ENCODE measurements at places on chromosomes 2 and 18.

DNA sequence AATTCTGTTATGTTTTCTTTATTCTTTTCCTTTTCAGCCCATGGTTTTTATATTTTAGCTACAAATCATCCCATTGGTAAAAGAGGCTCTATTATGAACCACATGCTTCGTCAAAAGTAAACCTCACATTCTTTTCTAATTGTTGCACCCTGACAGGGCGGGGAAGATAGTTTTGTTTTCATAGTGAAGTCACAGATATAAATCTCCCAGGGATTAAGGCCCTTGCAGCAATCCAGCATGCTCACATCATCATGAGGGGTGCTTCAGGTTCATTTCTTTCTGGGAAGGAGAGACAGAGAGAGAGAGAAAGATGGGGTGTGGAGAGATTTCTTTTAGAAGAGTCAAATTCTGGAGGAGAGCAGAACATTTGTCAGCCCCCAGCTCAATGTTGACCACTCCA, 124.5 kb upstream of the CDC42EP3 start:
- no peak for DNase-seq

- DNase-seq, result no peak
These were observed 46.3 kb upstream of the STAT4 start for GRCh38 chr2:191197096-191197495.

- DNase-seq, result peak; percentile 14
These were observed 1167.9 kb downstream of the DSC3 start for GRCh38 chr18:29874519-29875098.

DNA sequence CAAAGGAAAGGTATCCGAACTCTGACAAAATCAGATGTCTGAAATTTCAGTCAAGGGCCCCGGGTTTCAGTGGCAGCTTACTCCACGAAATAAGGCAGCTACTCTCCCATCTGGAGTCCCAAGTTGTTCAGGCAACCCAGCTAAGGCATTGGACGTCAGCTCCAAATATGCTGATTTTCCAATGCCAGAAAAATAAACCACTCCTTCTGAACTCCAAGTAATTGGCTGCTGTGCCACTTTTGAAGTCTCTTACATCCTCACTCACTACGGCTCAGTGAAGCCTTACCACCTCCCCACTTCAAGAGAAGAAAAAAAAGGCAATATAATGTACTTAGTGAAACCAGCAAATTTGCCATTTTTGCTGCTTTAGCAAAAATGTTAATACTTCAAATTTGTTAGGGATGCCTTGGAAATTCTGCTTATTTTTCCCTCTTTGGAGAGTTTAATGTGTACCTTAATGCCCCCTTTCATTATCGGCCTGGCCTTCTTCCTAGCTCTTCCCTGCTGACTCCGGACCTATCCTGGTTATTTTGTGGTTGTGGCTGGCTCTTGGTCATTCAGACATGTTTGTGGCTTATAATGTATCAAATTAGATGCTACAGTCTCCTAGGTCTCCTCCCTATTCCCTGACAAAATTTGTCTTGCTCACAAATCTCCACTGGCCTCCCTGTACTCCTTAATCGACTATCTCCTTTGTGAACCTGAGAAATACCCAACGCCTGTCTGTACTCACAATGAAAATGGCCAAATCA, 589.2 kb upstream of the ZEB2 start:
- no peak for DNase-seq

DNA sequence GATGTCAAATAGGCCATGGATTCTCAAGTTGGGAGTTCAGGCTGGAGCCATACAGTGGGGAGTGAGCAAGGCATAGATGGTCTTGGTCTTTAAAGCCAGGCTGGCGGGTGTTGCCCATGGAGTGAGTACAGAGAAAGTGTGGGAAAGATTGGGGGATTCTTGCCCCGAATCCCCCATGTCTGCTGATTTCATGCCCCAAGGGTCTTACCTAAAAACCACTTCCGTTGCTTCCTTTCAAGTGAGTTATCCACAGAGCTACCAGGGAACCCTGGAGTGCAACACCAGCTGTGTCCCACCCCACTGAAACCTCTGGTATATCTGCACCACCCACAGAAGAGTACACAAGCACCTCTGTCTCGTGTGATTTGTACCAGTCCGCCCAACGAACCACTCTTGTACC, 31.4 kb downstream of the FHOD3 start:
- DNase-seq, result no peak

- DNase-seq, result no peak
These were observed 157.0 kb downstream of the LDLRAD4 start for GRCh38 chr18:13375302-13376255.

GRCh38 chr2:99772591-99773331, 282.9 kb upstream of the REV1 start:
- DNase-seq, result no peak

DNA sequence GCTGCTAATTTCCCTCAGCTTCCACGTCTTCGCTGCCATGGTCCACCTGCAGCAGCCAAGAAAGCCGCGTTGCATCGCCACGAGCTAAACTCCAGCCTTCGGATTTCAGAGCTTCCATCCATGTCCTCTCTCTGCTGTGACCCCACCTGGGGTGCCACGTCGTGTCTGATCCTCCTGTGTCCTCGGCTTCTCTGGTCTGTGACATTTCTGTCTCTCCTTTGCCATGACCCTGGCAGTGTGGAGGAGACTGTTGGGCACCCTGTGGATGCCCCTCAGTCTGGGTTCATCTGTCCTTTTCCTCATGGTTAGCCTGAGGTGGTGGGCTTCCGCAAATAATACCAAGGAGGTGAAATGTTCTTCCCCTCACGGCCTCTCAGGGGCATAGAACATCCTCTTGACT, 106.8 kb downstream of the RTP5 start:
- no peak for DNase-seq

DNA sequence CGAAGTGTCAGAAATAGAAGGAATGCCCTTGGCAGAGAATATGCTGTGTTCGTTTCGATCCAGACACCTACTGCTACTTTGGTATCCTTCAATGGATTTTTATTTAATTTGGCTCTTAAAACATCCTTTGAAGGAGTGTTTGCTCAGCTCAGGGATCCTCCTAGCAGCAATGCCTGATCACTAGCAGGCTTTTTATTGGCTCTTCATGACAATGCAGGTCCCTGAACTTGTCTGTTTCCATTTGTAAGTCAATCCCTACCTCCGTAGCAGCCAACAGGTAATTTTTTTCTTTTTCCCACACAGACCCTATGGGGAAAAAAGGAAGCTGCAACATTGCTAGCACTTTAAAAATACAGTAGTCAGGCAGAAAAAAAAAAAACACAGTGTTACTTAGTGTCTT, 366.2 kb upstream of the LRRTM1 start:
- DNase-seq, result no peak

GRCh38 chr2:51620796-51621195, 588.9 kb upstream of the NRXN1 start:
- no peak for DNase-seq

DNA sequence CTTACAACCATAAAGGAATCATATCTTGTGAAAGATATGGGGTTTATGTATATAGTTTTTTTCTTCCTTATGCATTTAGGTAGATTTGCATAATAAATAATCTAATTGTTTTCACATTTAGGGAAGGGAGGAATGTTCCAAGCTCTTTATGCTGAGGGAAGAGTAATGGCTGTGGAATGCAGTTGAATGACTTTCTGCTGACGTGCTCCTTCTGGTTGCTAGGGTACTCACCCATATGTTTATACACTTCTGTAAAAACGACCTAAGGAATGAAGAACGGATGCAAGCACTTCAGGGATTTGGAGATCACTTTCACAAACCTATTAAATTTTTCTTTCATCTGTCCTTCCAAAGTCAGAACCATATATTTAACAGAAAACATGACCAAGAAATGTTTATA, 29.2 kb upstream of the PPP4R1 start:
- peak; percentile 90 for DNase-seq

- no peak for DNase-seq
These were observed 1262.9 kb downstream of the SUCLG1 start for GRCh38 chr2:83196225-83196624.

DNA sequence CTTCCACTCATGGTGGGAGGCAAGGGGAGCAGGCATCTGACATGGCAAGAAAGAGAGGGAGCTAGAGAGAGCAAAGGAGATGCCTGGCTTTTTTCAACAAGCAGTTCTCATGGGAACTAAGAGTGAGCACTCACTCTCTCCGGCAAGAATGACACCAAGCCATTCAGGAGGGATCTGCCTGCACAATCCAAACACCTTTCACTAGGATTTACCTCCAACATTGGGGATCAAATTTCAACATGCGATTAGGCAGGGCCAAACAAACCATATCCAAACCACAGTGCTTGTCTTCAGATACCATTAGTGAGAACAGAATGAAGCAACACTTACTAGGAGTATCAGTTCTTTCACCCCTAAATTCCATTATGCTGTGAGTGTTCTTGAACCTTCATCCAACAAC, 77.3 kb downstream of the FIGN start:
- no peak for DNase-seq

- no peak for DNase-seq
These were observed 22.7 kb downstream of the IMMT start for GRCh38 chr2:86172610-86173009.

GRCh38 chr18:934518-935133, 30.0 kb downstream of the ADCYAP1 start:
- no peak for DNase-seq

GRCh38 chr2:74721316-74721715, 67.3 kb downstream of the SEMA4F start:
- no peak for DNase-seq

- no peak for DNase-seq
These were observed 89.3 kb upstream of the SMAD2 start for GRCh38 chr18:48019557-48020325.

DNA sequence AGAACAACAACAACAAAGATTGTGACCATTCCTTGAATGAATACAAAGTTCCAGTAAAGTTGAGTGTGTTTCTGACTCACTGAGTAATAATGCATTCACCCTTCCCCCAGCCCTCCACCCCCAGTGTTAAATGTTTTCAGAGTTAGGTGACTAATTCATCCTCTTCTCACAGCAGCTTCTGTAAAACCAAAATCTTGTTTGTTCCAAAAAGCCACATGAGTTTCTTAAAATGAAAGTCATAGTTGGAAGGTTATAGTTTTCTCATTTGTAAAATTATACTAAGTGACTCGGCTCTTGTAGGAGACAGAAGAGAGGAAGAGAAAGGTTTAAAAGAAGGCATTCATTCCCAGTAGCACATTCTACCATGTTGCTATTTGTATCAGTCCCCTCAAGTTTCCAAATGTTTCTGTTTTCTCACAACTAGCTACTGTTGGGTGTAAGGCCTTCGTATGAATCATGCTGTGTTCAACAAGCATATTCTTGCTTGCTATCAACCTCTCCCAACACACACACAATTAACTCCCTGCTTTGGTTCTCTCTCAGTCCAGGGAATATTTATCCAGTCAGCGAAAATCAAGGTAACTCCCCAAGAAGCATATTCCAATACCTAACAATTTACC, 75.3 kb downstream of the MBD2 start:
- DNase-seq, result no peak

- no peak for DNase-seq
These were observed 35.9 kb downstream of the INPP5D start for GRCh38 chr2:233096006-233096405.

- no peak for DNase-seq
These were observed 26.6 kb upstream of the SPRED2 start for GRCh38 chr2:65458999-65459398.

DNA sequence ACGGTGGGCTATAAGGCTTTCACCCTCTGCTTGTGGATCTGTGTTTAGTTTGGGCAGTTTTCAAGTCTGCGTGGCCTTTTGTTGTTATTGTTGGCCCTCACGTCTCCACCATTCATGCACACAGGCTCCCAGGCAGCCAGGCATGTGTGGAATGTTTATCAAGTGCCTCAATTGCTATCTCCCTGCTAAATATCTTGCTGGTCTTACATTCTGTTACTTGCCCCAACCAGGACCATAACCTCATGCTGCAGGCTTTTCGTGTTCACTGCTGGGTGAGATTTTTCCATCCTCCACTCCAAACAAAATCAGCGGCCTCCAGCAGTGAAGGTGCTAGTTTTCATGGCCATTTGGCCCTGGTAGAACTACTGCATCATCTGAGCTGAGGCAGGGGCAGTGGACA, 63.0 kb upstream of the DSC1 start:
- no peak for DNase-seq

DNA sequence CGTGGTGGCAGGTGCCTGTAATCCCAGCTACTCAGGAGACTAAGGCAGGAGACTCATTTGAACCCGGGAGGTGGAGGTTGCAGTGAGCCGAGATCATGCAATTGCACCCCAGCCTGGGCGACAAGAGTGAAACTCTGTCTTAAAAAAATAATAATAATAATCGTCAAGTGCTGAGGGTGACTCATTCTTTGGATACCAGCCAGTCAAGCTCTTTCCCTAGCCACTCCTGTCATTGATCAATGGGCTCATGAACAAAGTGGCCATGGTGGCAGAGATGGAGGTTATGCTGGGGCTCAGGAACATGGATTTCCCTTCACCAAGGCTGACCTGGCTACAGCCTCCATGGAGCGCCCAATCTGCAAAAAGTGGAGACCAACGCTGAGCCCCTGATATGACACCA, 94.5 kb upstream of the HAAO start:
- no peak for DNase-seq

DNA sequence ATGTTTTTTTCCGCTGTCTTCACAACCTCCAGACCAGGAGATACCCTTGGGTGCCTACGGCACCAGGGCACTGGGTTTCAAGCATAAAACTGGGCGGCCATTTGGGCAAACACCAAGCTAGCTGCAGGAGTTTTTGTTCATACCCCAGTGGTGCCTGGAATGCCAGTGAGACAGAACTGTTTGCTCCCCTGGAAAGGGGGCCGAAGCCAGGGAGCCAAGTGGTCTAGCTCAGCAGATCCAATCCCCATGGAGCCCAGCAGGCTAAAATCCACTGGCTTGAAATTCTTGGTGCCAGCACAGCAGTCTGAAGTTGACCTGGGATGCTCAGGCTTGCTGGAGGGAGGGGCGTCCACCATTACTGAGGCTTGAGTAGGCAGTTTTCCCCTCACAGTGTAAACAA, 265.3 kb upstream of the ZEB2 start:
- DNase-seq, result no peak

GRCh38 chr2:242041816-242042215, 172.3 kb downstream of the RTP5 start:
- no peak for DNase-seq

DNA sequence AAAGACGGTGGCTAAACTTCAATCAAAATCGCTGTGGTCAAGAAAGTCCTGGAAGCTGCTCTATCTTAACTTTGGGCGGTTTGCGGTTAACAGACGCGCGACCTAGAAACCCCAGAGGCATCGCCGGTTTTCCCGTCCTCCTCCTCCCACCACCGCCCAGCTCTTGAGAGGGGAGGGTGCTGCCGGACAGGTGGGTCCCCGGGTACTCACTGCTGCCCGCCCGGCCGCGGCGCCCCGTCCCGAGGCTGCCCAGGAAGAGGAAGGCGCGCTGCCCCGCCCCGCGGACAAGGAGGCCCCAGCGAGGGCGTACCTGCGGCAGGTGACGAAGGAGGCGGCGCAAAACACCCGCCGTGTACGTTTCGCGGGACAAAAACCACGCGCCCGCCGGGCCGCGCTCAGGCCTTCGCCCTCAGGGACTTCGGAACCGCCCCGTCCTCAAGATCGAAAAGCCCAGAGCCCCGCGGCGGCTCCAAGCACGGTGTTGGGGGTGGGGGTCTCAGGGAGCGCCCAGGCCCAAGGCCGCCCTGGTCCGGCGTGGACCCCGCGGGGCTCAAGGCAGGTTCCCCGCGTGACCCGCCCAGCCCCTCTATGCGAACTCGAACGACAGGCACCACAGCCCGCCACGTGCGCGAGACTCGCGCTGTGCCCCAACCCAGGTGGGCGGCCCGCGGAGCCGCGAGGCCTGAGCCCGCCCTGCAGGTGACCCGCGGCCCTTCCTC, at the start of gene SH3YL1:
Gene SH3YL1 (minus strand): TSS at position 259 of the 719 bp plus-strand sequence. CDS start 48 bp downstream, at position 211.
- no peak for DNase-seq
